ENCODE measurements at places on chromosomes 11 and 22. TPM values are rescaled to one million over a fixed set of nuclear protein-coding genes. Genes with fewer than 3 reads are reported as not detected.

DNA sequence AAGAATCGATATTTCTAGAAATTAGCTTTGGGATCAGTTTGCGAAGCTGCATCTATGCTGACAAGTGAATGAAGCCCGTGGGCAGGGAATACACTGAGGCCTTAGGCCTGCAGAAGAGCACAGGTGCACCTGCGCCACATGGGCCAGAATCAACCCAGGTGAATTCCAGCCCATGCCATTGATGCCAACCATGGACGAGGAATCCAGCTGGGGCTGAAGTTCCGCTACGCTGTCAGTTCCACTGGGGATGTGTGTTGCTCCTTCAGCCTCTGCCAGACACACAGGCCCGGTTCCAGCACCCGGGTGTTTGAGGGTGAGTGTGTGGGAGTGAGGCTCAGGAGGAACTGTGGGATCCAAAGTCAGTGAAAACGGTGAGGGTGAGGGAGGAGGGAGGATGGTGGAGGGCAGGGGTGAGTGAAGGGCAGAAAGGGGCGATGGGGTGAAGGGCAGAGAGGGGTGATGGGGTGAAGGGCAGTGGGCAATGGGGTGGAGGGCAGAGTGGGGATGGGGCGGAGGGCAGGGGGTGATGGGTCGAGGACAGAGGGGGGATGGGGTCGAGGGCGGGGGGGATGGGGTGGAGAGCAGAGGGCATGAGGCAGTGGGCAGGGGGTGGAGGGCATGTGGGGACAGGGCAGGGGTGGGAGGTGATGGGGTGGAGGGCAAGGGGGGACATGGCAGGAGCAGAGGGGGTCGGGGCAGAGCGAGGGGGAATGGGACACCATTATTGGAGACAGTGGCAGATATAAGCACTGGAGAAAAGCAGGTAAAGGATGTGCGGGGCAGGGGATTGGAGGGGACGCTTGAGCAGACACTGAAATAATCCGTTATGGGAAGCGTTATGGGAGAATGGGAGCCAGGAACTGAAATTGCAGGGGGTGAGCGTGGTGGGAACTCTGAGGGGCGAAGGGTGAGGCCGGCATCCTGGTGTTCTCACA, 931.6 kb downstream of the BRD1 start:
- DNase-seq: no peak

- DNase-seq: no peak
These were observed 958.7 kb upstream of the FAT3 start for GRCh38 chr11:91265946-91266345.

- peak; percentile 82 for DNase-seq
These were observed 7.8 kb downstream of the SLC5A1 start for GRCh38 chr22:32050678-32051515.

DNA sequence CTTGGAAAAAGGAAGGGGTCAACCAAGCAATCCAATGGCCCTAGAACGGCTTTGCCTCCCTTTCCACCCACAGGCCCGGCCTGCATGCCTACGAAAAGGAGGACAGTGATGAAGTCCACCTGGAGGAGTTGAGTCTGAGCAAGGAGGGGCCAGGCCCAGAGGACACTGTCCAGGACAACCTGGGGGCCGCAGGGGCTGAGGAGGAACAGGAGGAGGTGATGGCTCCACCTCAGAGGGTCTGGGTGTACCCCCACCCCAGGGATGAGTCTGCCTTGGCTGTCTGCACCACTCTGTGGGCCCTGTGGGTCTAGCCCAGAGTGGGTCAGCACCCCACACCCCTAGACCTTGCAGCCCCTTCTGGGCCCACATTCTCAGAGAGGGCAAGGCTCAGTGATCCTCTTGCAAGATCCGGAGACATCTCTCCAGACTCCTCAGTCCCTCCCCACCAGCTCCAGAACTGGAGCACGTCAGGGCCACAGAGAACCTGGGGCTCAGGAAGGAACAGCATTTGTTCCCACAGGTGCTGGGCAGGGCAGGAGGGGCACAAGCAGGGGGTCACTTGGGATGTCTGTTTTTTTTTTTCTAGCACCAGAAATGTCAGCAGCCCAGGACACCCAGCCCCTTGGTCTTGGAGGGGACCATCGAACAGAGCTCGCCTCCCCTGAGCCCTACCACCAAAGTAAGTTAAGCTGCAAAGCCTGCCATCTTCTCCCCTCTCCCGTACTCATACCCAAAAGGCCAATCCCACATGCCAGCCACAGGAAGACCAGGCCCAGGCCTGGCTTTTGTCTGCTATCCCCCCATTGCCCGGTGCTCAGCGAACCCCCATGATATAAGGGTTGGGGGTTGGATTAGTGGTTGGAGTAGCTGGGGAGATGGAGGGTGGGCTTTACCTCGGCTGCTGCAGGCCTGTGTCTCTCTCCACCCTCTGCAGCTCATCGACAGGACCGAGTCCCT, 8.1 kb downstream of the PRR33 start:
- DNase-seq: no peak

GRCh38 chr11:118010738-118011461, 24.7 kb downstream of the IL10RA start:
- DNase-seq: no peak

- peak; percentile 18 for DNase-seq
These were observed 9.4 kb downstream of the HIPK3 start for GRCh38 chr11:33266393-33267215.

DNA sequence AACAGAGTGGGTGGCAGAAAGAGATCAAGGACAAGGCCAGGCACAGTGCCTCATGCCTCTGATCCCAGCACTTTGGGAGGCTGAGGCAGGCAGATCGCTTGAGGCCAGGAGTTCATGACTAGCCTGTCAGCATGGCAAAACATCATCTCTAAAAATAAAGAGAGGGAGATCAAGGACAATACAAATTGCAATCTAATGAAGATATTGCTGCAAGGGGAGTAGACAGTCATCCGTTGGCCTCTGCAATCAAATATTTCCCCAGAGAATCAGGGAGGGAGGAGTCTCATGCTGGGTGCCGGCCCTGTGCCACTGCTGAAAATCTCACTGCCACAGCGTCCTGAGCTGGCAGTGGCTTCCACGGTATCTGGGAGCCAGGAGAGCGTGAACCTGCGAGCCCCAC, 19.4 kb upstream of the IL17RA start:
- no peak for DNase-seq

GRCh38 chr11:3165152-3165705, at the start of gene OSBPL5:
TSS of gene OSBPL5 (minus strand) at chr11:3165310. CDS start at chr11:3129148, 36,162 bp downstream.
- peak; percentile 64 for DNase-seq

PRR33 gene
- total RNA-seq: not detected

DNA sequence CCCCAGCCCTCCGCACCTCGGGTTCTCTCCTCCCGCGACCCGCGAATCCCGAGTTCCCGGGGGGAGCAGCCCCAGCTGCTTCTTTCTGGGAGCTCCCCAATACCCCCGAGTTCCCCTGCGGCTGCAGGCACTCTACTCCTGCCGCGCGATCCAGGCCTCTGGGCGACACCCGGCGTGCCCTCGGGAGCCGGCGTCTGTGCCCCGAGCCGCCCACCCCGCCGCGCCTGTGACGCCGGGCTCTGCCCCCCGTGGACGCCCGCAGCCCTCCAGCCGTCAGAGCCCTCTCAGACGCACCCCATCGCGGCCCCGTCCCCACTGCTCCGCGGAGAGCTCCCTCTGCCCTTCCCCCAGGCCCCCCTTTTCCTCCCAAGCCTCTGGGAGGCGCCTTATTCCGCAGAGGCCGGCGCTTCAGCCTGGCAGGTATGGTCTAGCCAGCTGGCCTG, 422 bp downstream of the GLB1L2 start:
- DNase-seq: no peak

- DNase-seq: no peak
These were observed 28.4 kb upstream of the TXNRD2 start for GRCh38 chr22:19970031-19970478.

DNA sequence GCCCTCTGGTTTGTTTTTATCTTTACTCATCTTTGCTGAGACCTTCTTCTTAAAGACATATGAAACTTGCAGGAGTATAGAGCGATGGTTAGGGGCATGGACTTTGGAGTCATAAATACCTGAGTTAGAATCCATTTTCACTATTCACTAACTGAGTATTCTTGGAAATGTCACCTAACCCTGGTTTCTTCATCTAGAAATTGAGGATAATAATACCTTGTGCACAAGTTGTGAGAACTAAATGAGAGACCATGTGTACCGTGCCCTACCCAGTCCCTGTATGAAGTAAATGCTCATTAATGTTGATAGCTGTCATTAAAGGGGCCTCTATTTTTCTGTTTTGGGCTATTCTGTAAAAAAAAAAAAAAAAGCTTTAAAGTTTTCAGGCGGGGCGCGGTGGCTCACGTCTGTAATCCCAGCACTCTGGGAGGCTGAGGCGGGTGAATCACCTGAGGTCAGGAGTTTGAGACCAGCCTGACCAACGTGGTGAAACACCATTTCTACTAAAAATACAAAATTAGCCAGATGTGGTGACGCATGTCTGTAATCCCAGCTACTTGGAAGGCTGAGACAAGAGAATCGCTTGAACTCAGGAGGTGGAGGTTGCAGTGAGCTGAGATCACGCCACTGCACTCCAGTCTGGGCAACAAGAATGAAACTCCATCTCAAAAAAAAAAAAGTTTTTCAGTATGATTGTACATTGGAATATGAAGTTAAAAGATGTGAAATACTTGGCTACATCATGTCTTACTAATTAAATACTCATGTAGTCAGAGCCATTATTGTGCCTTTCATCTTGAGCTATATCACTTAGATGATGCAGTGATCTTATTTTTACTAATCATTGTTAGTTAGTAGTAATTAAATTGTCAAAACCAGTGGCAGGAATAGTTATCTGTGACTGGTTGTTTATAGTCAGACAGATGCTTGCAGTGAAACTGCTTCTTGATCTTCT, 95.0 kb downstream of the AMOTL1 start:
- no peak for DNase-seq

MAP6 gene
- not detected for total RNA-seq

GRCh38 chr22:19818324-19819207, 36.1 kb downstream of the GNB1L start:
- DNase-seq: no peak

TIGD3 gene
- total RNA-seq: 2.2 TPM

GRCh38 chr11:8219257-8220021, 44.2 kb downstream of the LMO1 start:
- peak; percentile 56 for DNase-seq

- DNase-seq: no peak
These were observed 2.8 kb upstream of the JHY start for GRCh38 chr11:122879785-122880184.

FUT4 gene
- 9.4 TPM for total RNA-seq

DNA sequence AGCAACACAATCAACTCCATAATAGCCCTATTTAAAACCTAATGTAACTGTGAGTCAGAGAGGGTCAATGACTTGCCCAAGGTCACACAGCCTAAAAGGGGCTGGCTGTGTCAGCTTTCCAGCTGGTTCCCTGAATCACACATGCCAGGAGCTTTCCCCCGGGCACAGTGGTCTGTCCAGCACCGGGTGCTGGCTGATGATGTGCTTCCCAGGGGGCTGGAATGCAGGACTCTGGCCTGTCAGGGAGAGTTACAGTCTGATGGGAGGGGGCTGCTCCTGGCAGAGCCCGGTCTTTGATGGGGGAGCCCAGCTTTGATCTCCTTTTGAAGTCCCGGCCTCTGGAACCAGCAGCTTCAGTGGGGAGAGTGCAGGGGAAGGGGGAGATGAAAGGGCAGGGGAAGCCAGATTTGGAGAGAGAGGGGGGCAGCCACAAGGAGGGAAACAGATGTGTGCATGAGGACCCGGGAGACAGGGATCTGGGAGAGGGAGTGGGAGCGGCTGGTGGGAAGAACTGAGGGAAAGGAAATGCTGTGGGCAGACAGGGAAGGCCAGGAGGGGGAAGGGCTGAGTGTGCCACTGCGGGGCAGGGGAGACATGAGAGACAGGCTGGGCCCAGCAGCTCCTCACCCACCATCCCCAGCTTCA, 102.7 kb downstream of the NECTIN1 start:
- DNase-seq: no peak

SPDYC gene
- not detected for total RNA-seq

BACE1 gene
- total RNA-seq: 9.1 TPM

C11orf86 gene
- not detected for total RNA-seq

DNA sequence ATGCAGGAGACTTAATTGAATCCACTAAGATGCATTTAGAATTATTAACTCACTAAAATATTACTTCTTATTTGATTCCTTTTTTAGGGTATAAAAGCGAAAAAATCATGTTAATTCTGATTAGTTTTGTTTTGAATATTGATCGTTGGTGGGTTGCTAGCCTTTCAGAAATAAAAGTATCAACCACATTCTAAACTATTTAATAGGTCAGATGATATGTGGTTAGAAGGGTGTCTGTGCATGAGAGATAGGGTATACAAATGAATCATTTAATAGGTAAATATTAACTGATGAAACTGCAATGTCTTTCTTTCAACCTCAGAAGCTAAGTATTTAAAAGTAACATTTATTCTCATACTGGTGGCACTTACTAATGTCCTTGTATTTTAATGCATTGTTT, 515.1 kb downstream of the CNTN5 start:
- no peak for DNase-seq

DKK3 gene
- 228 TPM for total RNA-seq

All from MG63 (cell line).